ENCODE measurements at places on chromosomes 13 and 19.

- no peak for DNase-seq
Observed at GRCh38 chr19:17209126-17210036, 5.8 kb upstream of the USE1 start.

DNA sequence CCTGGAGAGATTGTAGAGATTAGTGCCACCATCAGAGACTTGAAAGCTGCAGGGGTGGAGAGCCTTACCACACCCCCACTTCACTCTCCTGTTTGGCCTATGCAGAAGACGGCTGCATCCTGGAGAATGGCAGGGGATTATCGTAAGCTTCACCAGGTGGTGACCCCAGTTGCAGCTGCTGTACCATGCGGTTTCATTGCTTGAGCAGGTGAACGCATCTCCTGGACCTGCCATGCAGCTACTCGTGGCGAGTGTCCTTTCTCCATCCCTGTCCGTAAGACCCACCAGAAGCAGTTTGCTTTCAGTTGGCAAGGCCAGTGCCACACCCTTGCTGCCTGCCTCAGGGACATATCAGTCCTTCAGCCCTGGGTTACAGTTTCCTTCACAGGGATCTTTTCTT lies 21.2 kb downstream of the PPP5C start:
- DNase-seq: no peak

- no peak for DNase-seq
Observed at GRCh38 chr13:46361276-46361934, 25.6 kb downstream of the RUBCNL start.

DNA sequence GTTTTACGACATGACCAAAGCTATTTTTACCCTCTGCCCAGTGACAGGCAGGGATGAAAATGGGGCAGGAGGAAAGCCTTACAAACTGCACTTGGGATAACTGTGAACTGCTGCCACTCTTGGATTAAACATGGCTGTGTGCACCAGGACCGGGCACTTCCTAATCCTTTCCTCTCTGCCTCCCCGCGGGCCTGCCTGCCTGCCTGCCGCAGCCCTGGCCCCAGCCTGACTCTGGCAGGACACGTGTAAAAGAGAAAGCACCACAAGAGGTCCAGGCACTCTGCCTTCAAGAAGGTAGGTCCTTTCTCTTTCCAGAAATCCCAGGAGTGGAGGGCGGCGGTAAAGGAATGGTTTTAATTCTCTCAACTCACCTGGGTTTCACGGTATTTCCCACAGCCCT lies 4.8 kb downstream of the TSHZ3 start:
- no peak for DNase-seq

- DNase-seq: no peak
Observed at GRCh38 chr19:18414504-18415177, 4.6 kb upstream of the SSBP4 start.

DNA sequence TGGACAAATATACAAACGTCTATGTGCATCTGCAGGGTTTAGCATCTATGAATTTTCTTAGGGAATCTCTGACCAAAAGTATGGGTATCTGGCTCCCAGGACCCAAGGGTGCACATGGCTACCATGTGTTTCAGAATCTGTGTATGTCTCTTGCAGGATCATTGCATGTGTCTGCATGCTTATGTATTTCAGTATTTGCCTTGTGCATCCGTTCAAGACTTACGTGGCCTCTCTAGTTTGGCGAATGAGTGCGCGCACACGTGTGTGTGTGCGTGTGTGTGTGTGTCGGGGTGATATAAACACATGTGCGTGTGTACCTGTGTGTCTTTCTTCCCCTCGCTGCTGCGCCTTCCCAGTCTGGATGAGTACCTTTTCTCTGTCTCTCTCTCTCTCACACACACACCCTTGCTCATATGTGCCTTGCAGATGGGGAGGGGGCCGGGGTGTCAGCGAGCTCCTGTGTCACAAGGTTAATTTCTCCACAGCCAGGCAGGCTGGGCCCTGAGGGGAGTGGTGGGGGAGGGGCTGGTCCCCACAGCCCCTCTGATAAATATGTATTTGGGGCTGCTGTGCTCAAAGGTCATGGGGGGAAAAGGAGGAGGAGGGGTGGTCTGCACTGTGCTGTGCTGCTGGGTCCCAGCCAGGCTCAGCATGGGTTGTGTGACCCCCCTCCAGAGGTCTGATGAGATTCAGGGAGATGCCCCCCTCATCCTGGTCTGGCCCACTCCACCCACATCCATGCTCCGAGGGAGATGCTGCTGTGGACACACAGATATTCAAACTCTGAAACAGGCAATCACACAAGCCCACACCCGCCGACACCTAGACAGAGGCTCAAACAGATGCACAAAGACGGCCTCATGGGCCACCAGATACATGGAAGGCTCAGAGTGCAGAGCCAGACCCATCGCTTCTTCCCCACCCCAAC lies 37.5 kb upstream of the POU2F2 start:
- no peak for DNase-seq

DNA sequence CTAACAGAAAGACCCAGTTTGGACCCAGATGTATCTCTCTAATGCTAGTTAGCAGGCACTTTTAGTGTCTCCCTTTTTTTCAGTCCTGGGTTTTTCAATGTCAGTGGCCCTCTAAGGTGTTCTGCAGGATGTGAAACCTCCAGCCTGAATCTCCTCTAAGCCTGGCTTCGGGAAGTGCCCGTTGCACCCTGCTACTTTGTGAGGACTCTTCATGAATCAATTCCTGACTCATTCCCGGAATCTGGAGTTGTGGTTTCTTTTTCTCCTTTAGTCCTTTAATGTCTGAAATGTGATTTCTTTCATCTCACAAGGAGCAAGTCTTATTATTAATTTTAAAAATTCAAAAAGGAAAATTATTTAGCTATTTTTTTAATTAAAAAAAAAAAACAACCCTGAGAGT lies 116.0 kb downstream of the ZNF536 start:
- DNase-seq: no peak

- peak; percentile 40 for DNase-seq
Observed at GRCh38 chr13:65943708-65944107, 1286.4 kb downstream of the PCDH9 start.

DNA sequence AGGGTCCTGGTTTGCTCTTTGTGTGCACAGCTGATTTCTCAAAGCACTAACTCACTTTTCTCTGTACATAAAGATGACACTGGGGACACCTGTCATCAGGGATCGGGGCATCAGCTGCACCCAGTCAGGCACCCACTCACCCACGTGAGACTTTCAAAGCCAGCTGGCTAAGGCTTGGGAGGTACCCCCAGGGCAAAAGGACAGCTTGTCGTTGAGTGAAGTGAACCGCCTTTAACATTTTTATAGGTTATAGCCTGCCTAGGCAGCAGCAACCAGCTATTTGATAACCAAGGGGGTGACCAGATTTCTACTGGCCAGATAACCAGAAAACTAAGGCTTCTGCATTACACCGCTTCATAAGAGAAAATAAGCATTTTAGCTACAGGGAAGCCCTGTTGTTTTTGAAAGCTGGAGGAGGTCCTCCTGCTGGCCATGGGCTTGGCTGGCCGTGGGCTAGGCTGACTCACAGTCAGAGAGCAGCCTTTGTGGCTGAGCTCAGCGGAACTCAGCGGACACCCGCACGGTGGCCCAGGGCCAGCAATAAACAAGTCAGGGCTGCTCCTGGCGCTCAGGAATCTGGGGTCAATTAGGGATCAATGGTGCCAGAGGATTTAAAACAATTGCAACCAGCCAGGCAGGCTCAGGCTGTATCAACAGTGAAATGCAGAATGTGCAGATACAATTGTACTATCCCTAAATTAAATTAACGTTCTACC lies 57.1 kb downstream of the ALOX5AP start:
- no peak for DNase-seq

- no peak for DNase-seq
Observed at GRCh38 chr13:77219401-77219800, 107.5 kb downstream of the MYCBP2 start.

- DNase-seq: no peak
Observed at GRCh38 chr19:13334801-13335481, 171.3 kb downstream of the CACNA1A start.

GRCh38 chr13:77946522-77946921 lies 27.9 kb upstream of the EDNRB start:
- DNase-seq: no peak

DNA sequence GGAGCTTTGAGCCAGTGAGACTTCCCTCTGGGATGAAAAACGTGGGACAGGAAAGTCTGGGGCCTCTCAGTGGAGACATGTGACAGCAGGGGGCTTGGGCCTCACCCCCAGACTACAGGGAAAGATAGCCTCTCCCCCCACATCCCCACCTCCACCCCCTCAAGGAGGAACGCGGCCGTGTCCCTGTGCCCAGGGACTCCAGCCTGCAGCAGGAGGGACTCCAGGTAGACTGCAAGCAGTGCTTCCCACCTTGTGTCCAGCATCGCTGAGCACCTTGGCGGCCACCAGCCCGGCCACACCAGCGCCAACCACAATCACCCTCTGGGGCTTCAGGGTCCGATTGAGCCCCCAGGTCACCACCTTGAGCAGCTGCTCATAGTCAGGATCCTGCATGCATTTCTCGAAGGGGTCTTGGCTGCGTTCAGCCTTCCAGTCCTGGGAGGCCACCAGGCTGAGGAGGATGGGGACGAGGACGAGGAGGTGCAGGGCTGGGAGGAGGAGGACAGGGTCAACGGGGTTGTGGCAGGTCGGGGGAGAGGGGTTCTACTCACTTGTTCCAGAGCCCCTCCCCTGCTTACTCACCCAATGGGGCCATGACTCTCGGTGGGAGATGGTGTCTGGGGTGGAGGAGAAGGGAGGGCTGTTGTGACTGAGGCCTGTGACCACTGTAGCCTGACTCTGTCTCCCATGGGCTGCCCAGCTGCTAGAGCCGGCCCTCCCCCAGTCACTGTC lies 955 bp downstream of the IL4I1 start:
- DNase-seq: no peak

GRCh38 chr19:49916839-49917733 lies 11.9 kb upstream of the ATF5 start:
- no peak for DNase-seq

GRCh38 chr13:46982856-46983582 lies 86.2 kb upstream of the HTR2A start:
- no peak for DNase-seq

GRCh38 chr19:412356-413355 lies 3.7 kb upstream of the C2CD4C start:
- no peak for DNase-seq

DNA sequence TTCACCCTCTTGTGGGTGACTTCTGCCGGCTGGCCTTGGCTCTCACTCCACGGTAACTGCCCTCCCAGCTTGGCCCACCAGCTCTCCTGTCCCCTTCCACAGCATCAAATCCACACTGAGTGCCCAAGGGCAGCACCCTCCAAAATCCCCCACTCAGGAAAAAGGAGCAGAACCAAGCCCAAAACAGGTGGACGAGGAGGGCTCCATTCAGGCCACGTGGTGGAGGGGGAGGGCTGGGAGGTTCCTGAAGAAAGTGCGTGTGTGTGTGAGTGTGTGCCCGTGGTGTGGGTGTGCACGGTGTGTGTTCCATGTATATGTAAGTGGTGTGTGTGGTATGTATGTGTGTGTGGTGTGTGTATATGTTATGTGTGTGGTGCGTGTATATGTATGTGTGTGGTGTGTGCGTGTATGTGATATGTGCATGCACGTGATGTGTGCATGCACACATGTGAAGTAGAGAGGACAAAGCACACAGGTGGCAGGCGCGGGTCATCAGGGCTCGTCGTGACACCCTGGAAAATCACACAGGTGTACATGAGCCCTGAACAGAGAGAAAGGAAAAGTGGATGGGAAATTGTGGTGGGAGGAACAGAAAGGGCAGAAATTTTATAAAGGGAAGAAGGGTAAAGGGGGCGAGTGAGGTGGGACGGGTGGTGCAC lies 76.9 kb downstream of the COL4A1 start:
- DNase-seq: no peak

GRCh38 chr13:99390601-99391000 lies 83.4 kb upstream of the GPR183 start:
- no peak for DNase-seq

DNA sequence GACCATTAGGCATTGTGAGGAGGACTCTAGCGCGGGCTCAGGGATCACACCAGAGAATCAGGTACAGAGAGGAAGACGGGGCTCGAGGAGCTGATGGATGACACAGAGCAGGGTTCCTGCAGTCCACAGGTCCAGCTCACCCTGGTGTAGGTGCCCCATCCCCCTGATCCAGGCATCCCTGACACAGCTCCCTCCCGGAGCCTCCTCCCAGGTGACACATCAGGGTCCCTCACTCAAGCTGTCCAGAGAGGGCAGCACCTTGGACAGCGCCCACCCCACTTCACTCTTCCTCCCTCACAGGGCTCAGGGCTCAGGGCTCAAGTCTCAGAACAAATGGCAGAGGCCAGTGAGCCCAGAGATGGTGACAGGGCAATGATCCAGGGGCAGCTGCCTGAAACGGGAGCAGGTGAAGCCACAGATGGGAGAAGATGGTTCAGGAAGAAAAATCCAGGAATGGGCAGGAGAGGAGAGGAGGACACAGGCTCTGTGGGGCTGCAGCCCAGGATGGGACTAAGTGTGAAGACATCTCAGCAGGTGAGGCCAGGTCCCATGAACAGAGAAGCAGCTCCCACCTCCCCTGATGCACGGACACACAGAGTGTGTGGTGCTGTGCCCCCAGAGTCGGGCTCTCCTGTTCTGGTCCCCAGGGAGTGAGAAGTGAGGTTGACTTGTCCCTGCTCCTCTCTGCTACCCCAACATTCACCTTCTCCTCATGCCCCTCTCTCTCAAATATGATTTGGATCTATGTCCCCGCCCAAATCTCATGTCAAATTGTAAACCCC lies 2.8 kb upstream of the CEACAM5 start:
- no peak for DNase-seq

DNA sequence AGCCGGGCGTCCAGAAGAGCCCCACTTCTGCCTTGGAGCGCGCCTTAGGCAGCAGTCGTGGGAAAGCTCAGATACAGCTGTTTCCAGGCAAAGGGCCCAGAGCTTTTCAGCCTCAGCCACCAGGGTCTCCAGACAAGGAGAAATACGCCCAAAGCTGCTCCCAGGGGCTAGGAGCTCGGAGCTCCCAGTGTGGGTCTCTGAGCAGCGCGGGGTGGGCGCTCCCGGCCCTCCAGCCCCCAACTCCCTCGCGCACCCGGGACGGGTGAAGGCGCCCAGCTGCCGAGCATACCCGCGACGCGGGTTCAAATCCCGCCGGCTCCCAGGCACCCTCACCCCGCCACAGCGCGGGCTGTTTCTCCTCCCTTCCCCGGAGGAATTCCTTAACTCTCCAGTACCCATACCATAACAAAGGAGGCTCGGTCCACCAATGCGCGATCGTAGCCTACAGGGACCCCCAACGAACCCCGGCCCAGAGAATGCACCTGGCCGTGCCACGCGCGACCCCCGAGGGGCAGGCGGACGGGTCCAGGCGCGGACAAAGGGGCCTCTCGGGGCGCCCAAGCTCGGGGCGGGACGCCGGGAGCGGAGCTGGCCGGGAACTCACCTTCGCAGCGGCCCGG lies 507 bp downstream of the COL4A1 start:
- DNase-seq: no peak
